Right cardiac atrium (tissue), 5 donors: ENCODE measurements at places on chromosomes 13 and 19.

DNA sequence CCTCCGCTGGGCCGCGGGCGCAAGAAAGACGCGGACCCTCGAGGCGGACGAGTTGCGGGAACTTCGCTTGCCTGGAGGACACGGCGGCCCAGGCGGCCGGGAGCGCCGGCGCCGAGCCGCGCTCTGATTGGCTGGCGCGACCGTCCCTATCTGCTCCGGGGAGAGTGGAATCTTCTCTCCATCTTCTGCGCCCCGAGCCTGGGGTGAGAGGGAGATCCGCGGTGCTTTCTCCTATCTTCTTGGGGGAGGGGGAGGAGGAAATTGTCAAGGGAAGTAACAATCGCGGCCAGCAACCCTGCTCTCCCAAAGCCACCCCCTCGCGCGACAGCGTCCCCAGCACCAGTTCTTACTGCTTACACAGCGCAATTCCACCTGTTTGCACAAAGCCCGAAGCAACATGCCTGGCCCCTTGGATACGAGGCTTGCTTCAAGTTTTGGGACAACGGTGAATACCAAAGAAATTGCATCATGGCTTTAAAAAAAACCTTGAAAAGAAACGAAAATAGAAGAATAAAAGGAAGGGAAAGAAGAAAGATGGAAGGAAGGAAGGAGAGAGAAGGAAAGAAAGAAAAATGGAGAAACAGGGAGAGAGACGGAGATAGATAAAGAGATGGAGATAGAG, 4.8 kb downstream of the SOX21 start:
- no peak for DNase-seq

DNA sequence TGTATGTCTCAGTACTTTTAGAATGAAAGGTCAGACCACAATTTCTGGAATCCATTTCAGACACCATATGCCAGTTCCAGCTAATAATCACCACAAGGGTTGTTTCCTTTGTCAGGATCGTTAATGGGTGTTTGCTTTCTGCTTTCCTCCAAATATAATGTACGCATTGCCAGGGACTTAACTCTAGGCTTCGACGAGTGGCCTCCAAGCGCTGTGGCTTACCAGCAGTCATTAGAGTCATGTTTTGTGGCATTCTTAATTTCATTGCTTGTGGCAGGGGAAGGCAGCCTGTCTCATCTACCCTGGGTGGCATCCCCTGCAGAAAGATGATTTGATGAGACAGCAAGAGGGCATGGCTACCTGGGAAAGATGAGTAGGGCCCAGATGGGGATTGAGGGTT, 22.5 kb downstream of the SAFB start:
- DNase-seq: no peak

DNA sequence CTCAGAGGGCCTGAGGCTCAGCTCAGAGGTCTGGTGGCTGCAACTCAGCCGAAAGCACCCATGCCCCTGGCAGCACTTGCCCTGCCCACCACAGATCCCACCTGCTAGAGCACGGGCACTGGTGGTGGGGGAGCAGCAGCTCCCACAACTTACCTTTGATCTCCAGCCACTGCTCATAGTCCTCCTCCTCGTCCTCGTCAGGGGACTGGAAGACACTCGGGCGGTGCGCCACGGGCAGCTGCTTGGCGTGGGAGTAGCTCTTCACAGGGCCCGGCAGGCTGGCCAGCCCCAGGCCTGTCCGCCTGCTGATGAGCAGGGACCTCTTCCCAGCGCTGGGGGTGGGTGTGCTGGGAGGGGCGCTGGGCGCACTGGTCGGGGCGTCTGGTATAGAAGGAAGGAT, 14.6 kb downstream of the SUGP1 start:
- DNase-seq: no peak

DNA sequence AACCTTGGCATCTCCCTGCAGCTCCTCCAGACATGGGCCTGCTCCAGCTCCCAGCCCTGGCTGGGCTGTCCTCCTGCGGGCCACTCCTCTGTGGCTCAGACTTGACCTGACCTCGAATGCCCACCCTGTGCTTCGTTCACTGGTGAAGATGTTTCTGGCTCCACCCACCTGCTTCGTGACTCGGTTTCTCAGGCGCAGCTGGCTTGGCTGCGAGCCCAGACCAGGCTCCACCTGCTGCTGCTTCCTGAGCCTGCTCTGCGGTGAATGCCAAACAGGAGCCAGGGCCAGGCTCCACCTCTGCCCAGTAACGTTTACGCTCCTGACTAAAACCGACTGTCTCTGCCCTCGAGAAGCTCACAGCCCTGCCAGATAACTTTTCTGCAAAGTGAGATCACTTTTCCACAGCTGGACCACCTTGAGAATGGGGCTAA, 8.9 kb upstream of the RSPH6A start:
- no peak for DNase-seq
